ENCODE measurements at places on chromosomes 4 and X. TPM values are rescaled to one million over a fixed set of nuclear protein-coding genes. Genes with fewer than 3 reads are reported as not detected.

Gene IL1RAPL1
- total RNA-seq = 1.9 TPM

GRCh38 chrX:65720381-65720964 is 53.0 kb downstream of the MSN start:
- DNase-seq = no peak

Gene CENPU
- total RNA-seq = 1.8 TPM

DNA sequence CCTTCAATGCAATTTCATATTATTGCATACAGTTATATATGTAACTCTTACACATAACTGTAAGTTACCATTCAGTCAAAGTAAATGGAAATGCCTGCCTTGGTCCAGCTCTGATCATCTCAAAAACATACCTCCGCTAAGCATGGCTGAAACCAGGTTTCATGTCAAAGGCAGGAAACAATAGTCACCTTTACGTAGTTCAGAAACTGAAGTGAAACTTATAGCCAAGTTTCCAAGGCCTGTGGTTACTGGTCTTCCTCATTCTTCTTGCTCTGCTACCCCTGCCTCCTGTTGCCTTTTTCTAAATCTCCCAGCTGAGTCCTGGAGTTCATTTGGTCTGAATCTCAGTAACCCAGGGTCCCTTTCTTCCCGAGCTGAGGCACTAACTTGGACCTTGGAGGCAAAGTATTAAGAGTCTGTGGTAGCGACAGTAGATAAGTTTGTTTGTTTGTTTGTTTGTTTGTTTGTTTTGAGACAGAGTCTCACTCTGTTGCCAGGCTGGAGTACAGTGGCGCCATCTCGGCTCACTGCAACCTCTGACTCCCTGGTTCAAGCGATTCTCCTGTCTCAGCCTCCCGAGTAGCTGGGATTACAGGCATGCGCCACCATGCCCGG is 30.8 kb downstream of the DAPP1 start:
- DNase-seq = no peak

- DNase-seq = no peak
Measured at GRCh38 chr4:183675625-183676024, 16.5 kb downstream of the TRAPPC11 start.

Gene SERPINA7
- not detected for total RNA-seq

Gene FMR1NB
- total RNA-seq = not detected

Gene CSN1S1
- total RNA-seq = not detected

Gene KIT
- 1.2 TPM for total RNA-seq

All from left ventricle myocardium inferior (tissue), 1 donor.